ENCODE measurements at places on chromosomes 7 and 10.
A peak's percentile ranks its signal among the peaks of the same experiment; 100 is the strongest.

DNA sequence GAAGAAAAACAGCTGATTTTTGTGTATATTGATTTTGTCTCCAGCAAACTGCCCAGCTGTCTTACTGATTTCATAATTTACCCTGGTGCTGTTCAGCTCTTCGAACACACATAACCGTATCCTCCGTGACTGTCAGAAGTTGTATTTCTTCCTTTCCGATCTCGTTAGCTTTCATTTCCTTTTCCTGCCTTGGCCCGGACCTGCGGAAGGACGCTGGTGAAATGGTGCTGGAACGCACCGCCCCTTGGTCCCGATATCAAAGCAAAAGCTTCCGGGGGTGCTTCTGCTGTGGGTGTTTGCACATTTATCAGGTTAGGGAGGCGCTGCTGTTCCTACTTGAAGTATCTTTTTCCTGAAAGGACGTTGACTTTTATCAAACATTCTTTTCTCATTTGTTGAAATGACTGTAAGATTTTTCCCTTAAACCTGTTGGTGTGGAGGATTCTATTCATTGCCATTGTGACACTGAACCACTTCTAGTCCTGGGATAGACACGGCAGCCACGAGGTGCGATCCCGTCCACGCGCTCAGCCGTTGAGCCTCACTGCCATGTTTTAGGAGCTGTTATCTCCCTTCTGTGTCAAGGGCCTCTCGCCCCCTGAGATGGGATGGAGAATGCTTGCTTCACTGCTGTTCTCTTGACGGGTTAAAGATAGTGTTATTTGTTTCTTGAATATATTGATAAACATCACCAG is 72.6 kb downstream of the FOXL3 start:
- no peak for DNase-seq

GRCh38 chr7:90611115-90611514 is 15.0 kb downstream of the CDK14 start:
- DNase-seq = no peak

GRCh38 chr10:131126321-131127137 is 185.0 kb downstream of the TCERG1L start:
- no peak for DNase-seq

GRCh38 chr10:30433730-30434272 is at the start of gene MAP3K8:
MAP3K8 (plus strand) TSS chr10:30434184; CDS start chr10:30438939, 4,755 bp downstream.
- DNase-seq = peak; percentile 92

DNA sequence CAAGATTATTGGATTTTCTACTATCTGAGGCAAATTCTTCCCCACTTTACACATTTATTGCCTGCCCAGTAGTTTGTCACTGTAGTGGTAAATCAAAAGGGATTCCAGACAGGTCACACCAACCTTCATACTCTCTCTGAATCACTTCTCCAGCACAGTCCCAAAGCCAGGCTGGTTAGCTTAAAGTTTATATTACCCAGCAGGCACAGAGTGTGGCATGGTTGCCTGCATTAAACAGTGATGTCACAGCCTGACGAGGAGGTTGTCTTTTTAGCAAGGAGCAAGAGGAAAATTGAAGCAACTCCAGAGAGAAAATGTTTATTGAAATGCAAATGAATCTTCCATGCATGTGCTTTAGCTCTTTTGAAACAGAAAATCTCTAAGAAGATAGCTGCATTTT is 375.5 kb upstream of the CELF2 start:
- DNase-seq = no peak

- DNase-seq = no peak
These were observed 362.8 kb upstream of the MBL2 start for GRCh38 chr10:53135213-53135896.

- no peak for DNase-seq
These were observed 27.3 kb downstream of the MTURN start for GRCh38 chr7:30162133-30162532.

- no peak for DNase-seq
These were observed 19.8 kb upstream of the ALOX5 start for GRCh38 chr10:45354261-45354660.

GRCh38 chr10:74335501-74335900 is 184.5 kb downstream of the ADK start:
- DNase-seq = no peak

All from D341Med (cell line).